Activated CD8-positive, alpha-beta memory T cell treated with anti-CD3 and anti-CD28 coated beads, Interleukin-2, amount 50 U/mL, for 48 hours (primary cell): ENCODE measurements at places on chromosomes 3 and 15.

DNA sequence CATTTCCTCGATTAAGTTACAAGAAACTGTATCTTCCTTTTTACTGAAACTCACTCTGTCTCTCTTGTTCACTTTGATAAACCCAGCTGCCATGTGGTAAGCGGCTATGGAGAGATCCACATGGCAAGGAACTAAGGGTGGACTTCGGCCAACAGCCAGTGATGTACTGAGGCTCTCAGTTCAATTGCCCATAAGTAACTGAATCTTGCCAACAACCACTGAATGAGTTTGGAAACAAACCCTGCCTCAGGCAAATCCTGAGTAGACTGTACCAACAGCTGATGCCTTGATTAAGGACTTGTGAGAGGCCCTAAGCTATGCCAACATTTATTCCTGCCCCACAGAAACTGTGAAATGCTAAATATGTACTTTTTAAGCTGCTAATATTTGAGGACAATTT is 433.5 kb downstream of the PLOD2 start:
- no peak for DNase-seq

DNA sequence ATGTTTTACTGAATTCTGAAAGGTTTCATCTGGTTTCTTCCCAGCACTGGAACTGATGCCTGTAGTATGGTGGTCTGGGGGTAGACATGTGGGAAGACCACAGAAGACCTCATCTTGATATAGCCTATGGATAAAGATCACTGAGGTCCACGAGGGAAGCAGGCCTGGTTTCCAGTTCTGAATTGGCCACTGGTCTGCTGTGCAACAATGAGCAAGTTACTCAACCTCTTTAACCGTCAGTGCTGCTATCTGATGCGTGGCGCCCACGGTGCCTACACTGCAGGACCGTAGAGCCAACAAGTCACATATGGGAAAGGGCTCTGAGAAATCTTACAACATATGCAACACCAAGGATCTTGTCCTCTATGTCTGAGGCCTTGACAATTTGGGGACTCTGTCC is 13.3 kb downstream of the TLE3 start:
- no peak for DNase-seq

- DNase-seq: no peak
Observed at GRCh38 chr15:48717458-48717857, 71.9 kb upstream of the FBN1 start.

DNA sequence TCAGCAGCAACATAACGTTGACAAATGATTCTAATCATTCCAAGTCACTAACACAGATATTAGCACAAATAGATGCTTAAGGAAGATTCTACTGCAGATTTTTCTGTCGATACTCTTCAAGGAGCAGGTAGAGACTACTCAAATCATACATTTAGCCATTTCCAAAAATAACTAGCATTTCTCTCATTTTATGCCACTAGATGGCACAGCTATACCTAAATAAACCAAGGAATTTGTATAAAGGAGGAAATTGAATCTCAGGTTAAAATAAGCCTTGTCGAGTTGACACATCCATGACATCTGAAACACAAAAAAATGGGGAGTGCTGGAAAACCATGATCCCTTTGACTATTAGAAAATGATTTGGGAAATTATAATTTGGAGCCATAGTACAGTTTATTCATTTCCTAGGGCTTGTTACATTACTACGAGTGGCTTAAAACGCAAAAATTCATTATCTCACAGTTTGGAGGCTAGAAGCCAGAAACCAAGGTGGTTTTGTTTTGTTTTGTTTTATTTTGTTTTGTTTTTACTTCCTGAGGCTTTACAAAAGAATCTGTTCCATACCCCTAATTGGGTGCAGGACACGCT is 59.5 kb upstream of the STRIT1 start:
- DNase-seq: no peak

- no peak for DNase-seq
Observed at GRCh38 chr15:49041426-49041825, 4.8 kb downstream of the SECISBP2L start.

DNA sequence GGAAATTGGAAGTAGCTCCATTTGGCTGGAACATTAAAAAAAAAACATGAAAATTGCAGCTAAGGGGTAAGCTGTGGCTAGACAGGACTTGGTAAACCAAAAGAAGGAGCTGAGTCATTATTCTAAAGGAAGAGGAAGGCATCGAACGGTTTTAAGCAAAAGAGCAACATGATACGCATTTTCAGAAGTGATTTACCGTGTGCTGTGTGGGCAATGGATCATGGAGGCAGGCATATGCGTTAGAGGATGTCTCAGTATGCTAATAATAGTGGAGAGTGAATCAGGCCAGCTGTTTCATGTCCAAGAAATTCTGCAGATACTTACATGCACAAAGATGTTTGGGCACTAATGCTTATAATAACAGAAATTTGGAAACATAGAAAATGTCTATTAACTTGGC is 409.1 kb upstream of the ATP11B start:
- no peak for DNase-seq

DNA sequence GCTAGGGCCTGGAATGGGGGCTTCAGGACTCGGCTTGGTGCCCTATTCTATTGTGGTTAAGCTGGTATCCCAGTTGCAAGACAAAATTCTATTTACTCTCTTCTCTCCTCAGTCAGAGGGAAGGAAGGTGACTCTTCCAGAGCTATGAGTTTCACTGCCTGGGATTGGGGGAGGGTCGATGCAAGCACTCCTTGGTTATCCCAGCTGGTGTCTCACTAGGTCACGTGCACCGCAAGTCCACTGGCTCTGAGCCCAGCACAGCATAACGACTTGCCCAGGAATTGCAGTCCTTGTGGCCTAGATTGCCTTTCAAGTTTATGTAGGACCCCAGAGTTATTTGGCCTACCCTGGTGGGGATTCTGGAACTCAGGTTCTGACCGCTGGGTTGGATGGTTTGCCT is 958.8 kb downstream of the IGSF11 start:
- DNase-seq: no peak

GRCh38 chr3:111012388-111013248 is 59.0 kb upstream of the NECTIN3 start:
- no peak for DNase-seq

GRCh38 chr15:101018016-101018415 is 98.9 kb downstream of the LRRK1 start:
- no peak for DNase-seq

GRCh38 chr3:30324587-30324986 is 281.8 kb upstream of the TGFBR2 start:
- DNase-seq: no peak

DNA sequence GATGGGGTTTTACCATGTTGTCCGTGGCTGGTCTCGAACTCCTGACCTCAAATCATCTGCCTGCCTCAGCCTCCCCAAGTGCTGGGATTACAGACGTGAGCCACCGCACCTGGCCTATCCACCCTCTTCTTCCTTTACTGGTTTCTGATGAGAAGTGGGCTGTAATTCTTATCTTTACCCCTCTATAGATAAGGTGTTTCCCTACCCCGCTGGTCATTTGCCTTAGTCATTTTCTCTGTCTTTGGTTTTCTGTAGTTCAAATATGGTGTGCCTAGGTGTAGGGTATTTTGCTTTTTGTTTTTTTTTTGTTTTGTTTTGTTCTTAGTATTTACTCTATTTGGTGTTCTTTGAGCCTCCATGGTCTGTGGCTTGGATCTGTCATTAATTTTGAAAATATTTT is 41.3 kb downstream of the APBA2 start:
- DNase-seq: no peak

- DNase-seq: no peak
Observed at GRCh38 chr15:58228718-58229117, 90.5 kb downstream of the AQP9 start.

DNA sequence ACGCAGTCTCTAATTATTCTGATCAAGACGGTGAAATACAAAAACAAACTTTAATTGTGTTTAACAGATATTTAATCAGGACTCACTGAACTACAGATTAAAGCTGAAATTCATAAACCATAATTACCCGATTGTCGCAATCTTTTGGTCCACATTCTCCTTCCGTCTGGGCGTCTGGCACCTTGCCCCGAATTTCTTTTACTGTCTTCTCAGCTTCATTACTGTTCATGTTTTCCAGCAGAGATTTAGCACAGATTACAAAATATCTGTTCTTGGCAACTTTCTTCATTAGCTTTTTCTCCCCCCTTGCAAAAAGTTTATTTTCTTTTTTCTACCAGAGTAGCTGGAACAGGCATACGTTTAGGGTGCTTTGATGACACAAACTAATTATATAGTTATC is 271.4 kb downstream of the TIGIT start:
- DNase-seq: no peak

- no peak for DNase-seq
Observed at GRCh38 chr3:134253475-134254226, 3.0 kb upstream of the RYK start.

DNA sequence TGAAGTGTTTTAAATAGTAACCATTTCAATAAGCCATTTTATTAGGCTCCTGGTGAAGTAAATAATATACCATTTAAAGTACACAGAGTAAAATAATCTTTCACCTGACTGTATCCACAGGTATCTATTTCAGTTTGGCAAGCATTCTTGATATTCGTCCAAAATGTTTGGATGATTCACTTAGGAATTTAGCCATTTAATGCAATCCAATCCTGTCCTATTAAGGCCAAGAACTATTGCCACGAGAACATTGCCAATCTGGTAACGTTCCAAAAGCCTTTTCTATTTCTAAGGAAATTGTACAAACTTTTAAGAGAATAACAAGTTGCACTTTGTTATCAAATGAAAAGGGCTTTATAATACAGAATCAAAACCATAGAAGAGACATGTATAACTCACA is 209.8 kb upstream of the THRB start:
- no peak for DNase-seq

DNA sequence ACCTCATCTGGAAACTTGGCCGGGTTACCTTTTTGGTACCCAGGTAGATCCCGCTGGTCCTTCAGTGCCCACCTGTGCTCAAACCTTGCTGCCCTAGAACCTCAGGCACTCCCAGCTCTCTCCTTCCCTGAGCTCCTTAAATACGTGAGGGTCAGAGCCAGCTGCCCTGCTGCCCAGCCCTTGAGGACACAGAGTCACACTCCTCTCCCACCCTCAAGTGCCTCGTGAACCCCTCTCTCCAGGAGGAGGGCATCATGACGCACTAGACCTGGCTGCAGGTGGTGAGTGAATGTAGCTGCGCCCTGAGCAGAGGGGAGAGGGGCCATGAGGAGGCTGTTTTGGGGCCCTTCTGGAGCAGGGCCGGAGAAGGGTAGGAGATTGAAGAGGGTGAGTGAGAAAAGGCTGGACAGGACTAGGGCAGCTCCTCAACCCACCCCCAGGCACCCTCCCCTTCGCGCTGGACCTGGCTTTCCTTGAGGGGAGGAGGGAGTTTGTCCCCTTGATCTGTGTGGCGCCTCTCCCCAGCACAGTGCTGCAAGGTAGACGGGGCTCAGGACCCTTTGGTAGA is 941 bp downstream of the SLC12A8 start:
- DNase-seq: no peak

- DNase-seq: no peak
Observed at GRCh38 chr3:111581403-111582119, 13.6 kb downstream of the ZBED2 start.

GRCh38 chr3:15800780-15801179 is 3.0 kb upstream of the ANKRD28 start:
- no peak for DNase-seq

DNA sequence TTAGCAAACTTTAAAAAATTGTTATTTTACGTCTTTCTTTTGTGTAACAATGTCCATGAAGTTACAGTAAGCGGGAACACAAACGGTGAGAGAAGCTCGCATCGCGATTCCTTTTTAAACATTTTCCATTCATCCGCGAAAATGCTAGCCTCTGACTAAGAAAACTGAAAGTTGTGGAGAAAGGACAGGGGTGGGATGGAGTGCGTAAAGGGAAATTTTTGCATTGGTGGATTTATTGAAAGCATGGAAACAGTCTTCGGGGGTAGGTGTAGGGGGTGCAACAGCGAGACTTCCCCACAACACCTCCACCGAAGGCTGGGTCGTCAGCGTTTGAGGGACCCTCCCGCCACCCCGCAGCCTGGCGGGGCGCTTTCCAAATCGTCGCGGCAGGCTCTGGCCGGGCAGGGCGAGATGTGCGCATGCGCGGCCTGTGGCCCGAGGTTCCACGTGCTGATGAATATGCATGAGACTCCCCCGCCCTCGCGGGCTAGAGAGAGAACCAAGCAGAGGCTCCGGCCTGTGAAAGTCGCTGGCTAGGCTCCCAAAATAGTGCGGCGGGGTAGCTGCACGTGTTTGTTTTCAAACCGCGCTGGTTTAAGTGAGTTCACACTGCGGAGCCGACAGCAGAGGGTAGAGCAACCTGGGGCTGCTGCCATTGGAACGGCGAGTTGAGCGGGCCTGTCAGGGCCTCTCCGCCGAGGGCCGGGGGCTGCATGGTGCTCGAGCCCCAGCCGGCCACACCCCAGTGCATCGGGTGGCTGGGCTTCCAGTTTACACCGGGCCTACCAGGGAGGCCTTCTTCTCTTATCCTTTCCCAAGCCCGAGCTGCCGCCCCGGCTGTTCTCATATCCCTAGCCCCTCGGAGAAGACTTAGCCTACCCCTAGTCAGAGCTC is 9.9 kb downstream of the ZIC1 start:
- DNase-seq: no peak

DNA sequence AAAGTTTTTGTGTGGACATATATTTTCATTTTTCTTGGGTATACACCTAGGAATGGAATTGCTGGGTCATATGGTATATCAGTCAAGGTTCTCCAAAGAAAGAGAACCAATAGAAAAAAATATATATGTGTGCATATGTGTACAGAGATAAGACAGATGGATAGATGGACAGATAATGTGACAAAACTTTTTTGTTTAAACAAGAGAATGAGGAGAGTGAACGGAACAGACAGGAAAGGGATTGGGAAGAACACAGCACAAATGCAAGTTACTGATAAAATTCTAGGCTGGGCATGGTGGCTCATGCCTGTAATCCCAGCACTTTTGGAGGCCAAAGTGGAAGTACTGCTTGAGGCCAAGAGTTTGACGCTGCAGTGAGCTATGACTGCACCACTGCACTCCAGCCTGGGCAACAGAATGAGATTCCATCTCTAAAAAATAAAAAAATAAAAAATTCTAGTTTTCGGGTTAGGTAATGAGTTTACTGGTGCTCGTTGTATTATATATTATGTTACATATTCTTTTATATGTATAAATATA is 50.0 kb downstream of the HSPBAP1 start:
- no peak for DNase-seq

DNA sequence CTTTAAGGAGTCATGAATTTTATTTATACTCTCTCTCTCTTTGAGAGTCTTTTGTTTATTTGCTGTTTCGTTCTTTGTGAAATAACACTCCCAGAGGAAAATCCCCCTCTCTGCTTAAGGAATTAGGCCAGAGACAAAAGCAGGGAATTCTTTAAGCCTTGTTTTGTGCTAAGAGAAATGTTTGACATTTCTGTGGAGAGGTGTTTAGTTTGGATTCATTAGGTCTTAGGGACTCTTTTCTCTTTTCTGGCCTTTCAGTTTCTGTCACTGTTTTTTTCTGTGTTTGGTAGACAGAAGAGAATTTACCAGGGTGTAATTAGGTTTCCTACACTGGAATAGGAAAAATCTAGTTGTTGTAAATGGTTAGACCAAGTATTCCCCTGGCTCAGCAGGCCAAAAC is 241.8 kb upstream of the NR2F2 start:
- DNase-seq: no peak

- DNase-seq: no peak
Observed at GRCh38 chr15:66401130-66402021, 14.7 kb downstream of the MAP2K1 start.
